EH (cell line): ENCODE measurements at places on chromosomes 7 and 10.
A peak's percentile ranks its signal among the peaks of the same experiment; 100 is the strongest.

DNA sequence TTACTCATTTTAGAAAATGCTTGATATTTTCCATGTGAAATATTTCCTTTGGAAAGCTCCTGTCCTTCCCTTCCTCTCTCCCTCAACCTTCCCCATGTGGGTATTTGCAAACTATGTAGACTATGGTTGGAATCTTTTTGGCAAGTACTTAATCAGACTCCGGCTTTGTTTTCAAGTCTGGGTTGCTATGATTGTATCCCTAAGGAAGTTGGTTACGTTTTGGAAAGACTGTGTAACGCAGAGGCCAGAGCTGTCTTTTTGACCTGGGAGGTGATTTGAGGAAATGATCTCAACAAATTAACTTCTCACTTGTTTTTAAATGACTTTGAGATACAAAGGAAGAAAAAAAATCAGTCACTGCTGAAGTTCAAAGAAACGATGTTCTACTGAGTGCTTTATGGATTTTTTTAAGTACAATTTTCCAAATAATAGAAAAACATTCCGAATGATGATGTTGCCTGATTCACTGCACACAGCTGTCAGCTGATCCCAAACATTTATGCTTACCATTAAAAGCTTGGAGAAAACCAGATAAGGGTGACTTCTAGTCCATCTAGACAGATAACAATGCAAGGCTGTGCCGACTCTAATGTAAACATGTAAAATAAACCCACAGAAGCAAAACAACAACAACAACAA is 145.5 kb upstream of the CELF2 start:
- DNase-seq: peak; percentile 97

GRCh38 chr7:32390210-32390609 is 100.0 kb downstream of the LSM5 start:
- DNase-seq: no peak

GRCh38 chr10:71432956-71433767 is 36.4 kb downstream of the CDH23 start:
- no peak for DNase-seq

- DNase-seq: no peak
Measured at GRCh38 chr7:135454060-135454459, 55.8 kb downstream of the CNOT4 start.

- no peak for DNase-seq
Measured at GRCh38 chr7:142485617-142486226, 227.9 kb upstream of the PRSS58 start.

- no peak for DNase-seq
Measured at GRCh38 chr10:101303087-101303703, 50.8 kb upstream of the BTRC start.

- DNase-seq: peak; percentile 86
Measured at GRCh38 chr10:113473851-113474250, 79.0 kb upstream of the HABP2 start.

- peak; percentile 8 for DNase-seq
Measured at GRCh38 chr10:17409170-17409733, 45.1 kb downstream of the ST8SIA6 start.

GRCh38 chr7:52764492-52765169 is 270.8 kb upstream of the POM121L12 start:
- DNase-seq: no peak

- DNase-seq: peak; percentile 89
Measured at GRCh38 chr10:21334891-21335696, 190.4 kb downstream of the SKIDA1 start.

DNA sequence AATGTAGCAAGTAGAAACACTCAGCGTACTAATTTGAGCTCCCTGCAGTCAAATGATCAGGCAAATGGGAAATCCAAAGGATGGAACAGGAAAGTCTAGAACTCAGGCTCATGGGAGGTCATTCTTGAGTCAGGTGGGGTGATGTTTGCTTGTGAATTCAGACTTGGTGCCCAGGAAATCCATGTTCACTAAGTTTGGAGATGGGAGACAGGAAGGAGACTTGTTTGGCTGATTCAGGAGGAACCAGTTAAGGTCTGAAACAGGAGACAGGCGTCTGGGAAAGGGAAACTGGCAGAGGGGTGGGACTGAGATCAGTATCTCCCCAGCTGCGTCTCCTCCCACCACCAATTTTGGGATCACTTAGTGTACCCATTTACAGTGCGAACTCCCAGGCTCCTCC is 38.4 kb upstream of the ZNF438 start:
- DNase-seq: no peak

GRCh38 chr10:11884706-11885423 is 61.7 kb downstream of the PROSER2 start:
- DNase-seq: no peak

DNA sequence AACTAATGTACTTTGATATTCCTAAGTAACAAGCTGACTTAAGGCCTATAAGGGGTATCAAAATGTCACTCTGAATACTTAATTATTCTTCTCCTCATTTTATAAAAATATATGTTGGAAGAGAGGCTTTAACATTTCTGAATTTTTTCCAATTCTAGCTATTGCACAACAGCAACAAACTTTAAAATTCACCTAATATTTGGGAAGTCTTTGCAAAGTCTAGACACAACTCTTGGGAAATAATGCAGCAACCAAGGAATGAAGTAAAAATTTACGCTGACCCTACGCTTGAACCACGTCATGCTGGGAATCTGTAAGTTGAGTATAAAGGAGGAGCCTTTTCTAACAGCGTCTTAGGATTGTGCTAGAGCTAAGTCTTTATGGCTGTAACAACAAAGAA is 243.9 kb upstream of the IMMP2L start:
- DNase-seq: no peak

- DNase-seq: peak; percentile 73
Measured at GRCh38 chr10:100518761-100519241, 860 bp downstream of the SEC31B start.

DNA sequence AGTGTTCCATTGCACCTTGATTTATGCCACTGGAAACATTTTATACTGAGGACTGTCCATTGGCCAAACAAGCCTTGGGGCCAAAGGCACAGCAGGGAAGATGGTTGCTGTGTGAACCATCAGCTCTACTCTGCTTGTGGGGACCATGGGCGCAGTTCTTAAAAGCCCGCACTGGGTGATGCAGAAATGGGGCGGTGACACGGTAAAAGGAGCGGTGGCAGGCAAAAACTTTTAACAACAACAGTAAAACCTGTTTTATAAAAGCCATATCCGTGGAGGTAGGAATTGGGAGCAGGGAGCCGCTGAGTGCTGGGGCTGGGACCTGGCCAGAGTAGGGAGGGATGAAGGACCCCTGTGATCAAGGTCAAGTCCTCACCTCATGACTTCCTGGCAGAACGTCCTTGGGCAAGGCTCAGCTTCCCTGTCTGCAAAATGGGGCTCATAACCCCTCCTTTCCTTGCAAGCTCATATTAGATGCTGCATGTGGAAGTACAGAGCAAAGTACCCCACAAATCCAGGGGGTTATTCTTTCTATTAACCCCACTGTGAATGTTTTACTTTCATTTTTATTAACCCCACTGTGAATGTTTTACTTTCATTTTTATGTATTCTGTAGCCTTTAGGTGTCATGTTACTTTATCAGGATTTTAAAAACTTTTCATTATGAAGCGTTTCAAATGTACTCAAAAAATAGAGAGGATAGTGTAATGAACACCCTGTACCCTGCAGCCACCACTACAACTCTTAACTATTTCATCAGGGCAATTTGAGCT is 78.3 kb downstream of the GRK5 start:
- no peak for DNase-seq

GRCh38 chr7:35581605-35582210 is 113.2 kb downstream of the HERPUD2 start:
- no peak for DNase-seq

- peak; percentile 82 for DNase-seq
Measured at GRCh38 chr7:36366718-36367560, 22.7 kb upstream of the ANLN start.

GRCh38 chr10:102435133-102435497 is 2.7 kb upstream of the CUEDC2 start:
- DNase-seq: no peak
